ENCODE measurements at places on chromosomes 13 and 19.

GRCh38 chr13:107091428-107091827 is 523.5 kb upstream of the ARGLU1 start:
- DNase-seq, result no peak

GRCh38 chr13:110624766-110625756 is 9.7 kb downstream of the NAXD start:
- DNase-seq, result no peak

DNA sequence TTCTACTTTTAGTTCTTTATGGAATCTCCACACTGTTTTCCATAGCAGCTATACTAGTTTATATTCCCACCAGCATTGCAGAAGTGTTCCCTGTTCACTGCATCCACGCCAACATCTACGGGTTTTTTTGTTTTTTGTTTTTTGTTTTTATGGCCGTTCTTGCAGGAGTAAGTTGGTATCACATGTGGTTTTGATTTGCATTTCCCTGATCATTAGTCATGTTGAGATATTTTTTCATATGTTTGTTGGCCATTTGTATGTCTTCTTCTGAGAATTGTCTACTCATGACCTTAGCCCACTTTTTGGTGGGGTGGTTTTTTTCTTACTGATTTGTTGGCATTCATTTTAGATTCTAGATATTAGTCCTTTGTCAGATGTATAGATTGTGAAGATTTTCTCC is 89.7 kb downstream of the FRY start:
- DNase-seq, result no peak

- no peak for DNase-seq
Measured at GRCh38 chr19:21335721-21336120, 6.5 kb upstream of the ZNF708 start.

DNA sequence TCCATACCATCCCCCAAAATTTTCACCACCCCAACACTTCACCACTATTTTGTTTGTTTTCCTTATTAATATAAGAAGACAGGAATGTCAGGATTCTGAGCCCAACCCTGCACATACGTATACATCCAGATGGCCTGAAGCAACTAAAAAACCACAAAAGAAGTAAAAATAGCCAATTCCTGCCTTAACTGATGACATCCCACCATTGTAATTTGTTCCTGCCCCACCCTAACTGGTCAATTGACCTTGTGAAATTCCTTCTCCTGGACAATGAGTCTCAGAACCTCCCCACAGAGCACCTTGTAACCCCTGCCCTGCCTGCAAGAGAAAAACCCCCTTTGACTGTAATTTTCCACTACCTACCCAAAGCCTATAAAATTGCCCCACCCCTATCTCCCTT is 132.5 kb downstream of the ZNF675 start:
- DNase-seq, result no peak

- DNase-seq, result no peak
Measured at GRCh38 chr13:26824581-26824980, 64.0 kb upstream of the GPR12 start.

DNA sequence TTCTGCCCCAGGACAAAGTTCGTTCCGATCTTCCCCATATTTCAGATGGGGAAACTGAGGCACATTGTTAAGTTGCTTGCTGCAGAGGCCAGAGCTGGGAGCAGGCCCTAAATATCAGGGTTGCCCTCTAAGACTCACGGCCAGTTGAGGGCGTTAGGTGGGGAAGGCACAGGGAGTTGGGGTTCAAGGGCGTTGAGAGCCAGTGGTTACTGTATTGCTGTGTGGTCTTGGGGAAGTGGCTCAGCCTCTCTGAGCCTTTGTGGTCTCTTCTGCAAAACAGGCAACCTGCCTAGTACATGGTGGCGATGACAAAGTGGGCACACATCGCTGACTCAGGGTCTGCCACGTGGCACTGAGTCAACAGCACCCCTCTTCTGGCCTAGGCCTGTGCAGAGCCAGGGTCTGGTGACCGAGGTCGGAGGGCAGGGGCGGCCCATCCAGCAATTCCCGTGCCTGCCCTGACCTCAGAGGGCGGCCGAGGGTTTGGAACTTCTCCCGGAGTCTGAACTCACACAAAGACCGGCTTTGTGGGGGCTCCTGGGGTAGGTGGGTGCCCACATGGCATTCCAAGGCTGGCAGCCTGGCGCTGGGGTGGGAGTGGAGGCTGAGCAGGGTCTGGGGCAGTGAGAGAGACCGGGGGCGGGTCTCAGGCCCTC is 10.2 kb downstream of the TNFAIP8L1 start:
- DNase-seq, result no peak

DNA sequence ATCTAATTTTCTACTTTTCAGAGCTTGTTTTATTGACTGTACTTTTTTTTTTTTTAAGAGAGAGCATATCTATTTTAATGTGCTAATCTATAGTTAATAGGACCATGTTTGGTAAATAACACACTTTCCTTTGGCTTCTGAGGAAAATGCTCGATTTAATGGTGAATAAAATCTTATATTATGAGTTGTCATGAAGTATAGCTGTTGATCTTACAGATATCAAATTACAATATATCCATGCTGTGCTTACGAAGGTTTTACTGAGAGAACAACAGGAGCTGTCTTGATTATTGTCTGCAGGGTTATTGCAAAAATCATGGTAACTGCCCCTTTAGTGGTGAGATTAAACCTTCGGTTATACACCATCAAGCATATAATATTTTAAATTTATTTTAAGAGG is 29.6 kb downstream of the URI1 start:
- DNase-seq, result no peak

- no peak for DNase-seq
Measured at GRCh38 chr13:36848199-36848982, 29.4 kb downstream of the RFXAP start.

GRCh38 chr13:25660996-25661395 is 289.2 kb downstream of the ATP8A2 start:
- DNase-seq, result no peak

DNA sequence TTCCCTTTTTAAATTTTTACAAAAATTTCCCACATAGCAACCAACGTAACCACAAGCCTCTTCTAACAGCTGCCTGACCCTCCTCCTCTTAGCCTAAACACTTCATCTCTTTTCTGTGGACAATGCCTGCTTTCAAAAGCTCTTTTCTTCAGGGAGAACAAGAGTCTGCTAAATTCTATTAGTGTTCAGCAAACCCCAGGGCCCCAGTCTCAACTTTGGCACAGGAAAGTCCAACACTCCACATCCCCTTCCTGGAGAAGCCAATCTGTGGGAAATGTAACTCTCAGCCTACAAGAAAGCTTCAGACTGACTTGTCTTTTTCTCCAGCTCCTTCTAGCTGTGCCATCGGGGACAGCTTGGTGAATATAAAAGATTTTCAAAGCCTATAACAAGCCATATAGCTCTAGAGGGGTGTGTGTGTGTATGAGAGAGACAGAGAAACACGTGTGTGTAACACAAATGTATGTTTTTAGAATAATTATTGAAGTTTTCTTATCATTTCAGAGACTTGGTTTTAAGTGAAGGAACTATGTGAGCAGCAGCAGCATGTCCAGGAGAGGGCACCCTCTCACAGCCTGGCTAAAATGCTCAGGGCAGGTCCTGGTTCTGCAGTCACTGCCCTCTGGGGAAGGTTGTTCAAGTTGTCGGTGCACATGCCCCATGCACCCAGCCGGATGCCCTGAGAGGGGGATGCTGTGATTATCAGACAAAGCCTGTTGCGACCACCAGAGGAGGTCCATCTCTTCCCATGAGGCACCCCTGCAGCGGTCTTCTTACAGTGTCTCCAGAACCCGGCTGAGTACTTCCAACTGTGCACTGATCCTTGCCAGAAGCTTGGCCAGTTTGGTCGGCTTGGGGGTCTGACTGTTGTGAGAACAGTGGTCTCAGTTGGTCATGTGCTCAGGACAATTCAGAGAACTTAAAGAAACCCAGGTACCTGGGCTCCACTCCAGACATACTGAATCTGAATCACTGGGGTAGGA is 34.4 kb downstream of the CCDC70 start:
- DNase-seq, result peak; percentile 34

- peak; percentile 46 for DNase-seq
Measured at GRCh38 chr19:41175801-41176777, 16.9 kb upstream of the CYP2S1 start.

GRCh38 chr13:24355103-24355502 is 45.7 kb downstream of the C1QTNF9 start:
- DNase-seq, result no peak

DNA sequence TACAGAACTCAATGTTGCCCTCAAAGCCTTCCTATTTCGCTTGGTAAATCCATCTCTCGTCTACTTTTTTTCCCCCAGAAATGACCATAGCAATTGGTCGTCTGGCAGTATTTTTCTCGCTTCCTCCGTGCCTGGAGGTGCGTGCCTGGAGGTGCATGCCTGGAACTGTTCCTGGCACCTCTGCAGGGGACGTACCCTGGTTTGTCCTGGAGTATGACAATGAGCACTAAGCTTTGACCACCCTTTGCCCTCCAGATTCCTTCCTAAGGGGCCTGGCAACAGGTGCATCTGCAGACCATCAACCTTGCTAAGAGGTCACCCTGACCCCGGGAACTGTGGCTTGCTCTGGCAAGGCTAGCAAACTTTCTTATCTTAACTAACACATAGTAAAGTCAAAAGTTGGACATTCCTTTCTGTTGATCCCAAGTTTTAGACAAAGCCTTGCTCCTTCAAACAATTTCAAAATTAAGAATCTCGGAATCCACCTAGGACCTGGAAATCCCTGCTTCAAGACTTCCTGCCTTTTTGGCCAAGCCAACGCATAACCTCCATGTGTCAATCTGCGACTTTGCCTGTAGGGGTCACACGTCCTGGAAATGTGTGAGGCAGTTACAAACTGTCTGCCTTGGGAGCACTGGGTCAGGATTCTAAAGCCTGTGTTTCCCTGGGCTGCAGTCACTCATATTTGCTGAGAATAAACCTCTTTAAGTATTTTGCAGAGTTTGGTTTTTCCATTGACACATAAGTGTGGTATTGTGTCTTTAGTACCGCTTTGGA is 28.8 kb upstream of the TUBGCP3 start:
- no peak for DNase-seq

GRCh38 chr19:51808333-51808986 is 13.5 kb downstream of the FPR3 start:
- no peak for DNase-seq

GRCh38 chr19:38273499-38273898 is 9.1 kb downstream of the SPINT2 start:
- DNase-seq, result no peak

GRCh38 chr19:30209617-30210600 is 162.3 kb upstream of the ZNF536 start:
- DNase-seq, result no peak

- no peak for DNase-seq
Measured at GRCh38 chr13:20446900-20447299, 78.8 kb downstream of the CRYL1 start.

DNA sequence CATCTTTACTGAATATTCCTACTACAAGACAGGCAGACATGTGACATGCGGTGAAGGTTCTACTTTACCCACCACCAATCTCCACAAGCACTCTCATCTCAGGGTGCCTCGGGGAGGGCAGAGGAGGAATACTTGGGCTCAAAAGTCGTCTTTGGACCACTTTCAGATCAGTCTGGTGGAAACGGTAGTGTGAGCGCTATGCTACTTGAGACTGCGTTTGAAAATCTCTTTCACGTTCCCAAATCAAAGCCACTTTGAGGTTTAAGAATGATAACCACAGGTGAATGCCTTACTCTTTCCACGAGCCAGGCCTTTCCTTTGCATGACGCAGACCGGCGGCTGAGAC is 1.5 kb upstream of the SOX1 start:
- no peak for DNase-seq

GRCh38 chr19:30131722-30132291 is 189.8 kb downstream of the URI1 start:
- DNase-seq, result no peak

All from stimulated activated CD4-positive, alpha-beta T cell treated with anti-CD3 and anti-CD28 coated beads, Interleukin-4, amount 100 ng/mL, for 4 hours (primary cell).